ENCODE measurements at places on chromosomes 2 and 18.

DNA sequence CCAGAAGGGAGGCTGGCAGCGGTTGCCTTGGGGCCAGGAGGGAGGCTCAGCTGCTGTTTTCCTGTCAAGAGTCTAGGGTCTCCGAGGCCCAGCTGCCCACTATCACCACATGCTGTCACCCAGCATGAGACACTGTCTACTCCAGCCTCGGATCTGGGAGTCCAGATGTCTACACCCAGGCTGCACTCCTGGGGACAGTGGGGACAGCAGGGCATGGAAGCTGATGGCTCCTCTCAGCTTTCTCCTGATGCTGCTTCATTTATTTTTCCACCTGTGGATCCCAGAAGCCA is 134.0 kb downstream of the PTGR3 start:
- no peak for DNase-seq

DNA sequence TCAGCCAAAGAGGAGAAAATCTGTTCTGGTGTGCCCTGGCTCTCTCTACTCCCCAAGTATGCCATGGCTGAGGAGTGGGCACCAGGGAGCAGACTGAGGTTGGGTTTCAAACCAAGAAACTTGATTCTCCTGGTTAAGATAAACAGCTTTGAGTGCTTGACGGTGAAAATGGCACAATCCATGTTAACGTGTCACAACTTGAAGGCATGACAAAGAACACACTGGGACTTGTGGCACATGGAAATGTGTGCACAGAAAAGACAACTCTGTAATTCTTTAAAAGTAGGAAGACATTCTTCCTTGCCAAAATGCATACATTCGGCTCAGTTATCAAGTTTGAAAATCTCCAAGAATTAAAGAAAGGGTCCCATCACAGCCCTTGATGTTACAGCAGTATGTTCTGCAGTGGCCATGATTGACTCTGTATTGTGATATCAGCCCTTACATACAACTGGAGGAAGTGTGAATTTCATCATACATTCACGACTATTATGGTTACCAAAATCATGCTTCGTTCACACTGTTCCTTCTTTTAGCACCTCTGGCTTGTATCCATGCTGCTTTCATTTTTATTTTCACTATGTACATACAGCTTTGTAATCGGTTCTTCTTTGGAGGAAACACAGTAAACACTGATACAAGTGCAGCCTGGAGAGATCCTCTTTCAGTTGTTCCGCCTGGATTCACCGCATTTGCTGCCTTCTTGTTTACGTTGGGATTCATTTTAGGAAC is 15.6 kb upstream of the ACTG2 start:
- no peak for DNase-seq

DNA sequence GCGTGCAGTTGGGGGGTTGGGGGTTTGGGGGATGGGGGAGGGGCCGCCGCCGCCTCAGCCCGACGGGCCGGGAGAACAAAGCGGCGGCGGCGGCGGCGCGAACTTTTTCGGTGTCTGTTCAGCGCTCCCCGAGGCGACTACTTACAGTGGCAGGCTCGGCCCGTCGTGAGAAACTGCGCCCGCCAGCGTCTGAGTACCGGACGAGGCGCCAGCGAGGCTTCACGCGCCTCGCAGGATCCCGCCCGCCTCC is 172 bp downstream of the PRKD3 start:
- DNase-seq, result peak; percentile 83

DNA sequence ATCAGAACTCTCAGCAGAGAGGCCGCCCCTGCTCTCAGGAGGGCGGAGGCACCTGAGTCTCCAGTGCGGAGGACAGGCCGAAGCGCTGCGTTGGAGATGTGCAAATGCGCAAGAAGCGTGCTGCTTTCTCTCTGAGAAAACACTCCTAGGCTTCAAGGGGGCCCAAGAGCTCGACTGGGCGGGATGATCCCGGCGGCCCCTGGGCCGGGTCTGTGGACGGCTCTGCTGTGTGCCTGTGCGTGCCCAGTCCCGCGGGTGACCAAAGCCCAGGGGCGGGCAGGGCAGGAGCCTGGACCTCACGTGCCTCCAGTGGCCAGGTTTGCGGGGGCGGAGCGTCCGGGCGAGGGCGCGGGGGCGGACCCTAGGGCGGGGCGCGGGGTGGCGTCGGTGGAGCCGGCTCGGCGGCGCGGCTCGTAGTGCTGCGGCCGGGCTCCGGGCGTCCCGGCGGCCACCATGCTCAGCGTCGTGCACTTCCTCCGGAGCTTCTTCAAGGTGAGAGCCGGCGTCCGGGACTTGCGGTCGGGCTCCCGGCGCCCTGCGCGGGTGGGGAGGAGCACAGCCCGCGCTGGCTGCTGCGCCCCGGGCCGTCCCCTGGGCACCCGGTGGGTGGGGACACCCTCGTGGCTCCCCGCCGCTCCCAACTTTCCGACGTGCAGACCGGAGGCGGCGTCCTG is at the start of gene ARHGEF4:
Gene ARHGEF4, plus strand, starts transcription at position 414 of the 674 bp plus-strand sequence. Its CDS starts 40 bp downstream, at position 454.
- DNase-seq, result no peak

GRCh38 chr18:228586-228985 is 39.3 kb downstream of the THOC1 start:
- DNase-seq, result no peak

GRCh38 chr2:11574176-11575046 is 40.6 kb downstream of the GREB1 start:
- no peak for DNase-seq

DNA sequence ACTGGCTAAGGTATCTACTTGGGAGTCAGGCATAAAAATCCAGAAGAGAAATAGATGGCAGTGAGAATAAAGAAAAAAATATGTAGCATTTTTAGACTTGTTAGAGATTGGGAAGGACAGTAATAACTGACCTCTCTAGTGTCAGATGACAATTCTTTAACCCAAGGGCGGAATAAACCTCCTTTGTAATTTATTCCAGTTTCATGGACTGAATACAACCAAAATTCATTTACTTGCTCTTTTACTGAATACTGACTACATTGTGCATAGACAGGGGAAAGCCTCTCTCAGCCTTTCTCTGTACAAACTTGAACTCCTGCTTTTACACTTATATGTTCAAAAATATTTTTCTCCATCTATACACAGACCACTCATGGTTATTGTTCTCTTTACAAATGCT is 475.3 kb upstream of the RAB12 start:
- DNase-seq, result no peak

DNA sequence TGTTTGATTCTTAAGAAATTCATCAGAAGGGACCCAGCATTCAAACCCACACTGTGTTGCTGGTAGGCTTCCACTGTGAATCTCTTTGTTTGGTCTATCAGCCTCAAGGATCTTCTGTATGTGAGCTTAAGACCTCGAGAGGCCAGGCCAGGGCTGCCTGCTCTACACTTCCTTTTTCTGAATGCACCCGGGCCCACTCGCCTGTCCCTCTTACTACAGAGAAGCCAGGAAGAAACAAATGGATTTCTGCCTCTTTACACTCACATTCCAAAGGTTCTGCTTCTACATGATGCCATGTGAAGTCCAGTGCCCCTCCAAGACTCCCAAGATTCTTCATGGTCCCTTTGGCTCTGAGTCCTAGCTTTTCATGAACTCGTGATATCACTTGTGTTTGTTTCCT is 25.4 kb upstream of the MRPL19 start:
- DNase-seq, result no peak

DNA sequence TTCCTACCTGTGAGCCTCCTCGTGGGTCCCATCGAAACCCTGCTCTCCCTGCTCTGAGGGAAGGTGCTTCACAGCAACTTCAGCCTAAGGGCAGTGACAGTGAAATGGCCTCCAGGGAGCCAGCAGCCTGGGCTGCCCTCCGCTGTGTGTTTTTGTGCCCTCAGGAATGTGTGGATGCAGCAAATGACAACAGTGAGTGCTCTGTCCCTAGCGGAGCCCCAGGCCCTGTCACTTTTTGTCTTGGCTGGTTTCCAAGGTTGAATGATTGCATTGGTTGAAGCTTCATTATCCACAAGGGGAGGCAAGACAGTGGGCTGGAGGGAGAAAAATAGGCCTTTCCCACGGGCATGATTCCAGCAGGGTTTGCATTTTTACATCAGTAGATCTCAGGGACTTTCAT is 42.9 kb downstream of the STON1 start:
- DNase-seq, result no peak

- DNase-seq, result peak; percentile 83
Measured at GRCh38 chr2:230602562-230603230, 109.9 kb upstream of the CAB39 start.

DNA sequence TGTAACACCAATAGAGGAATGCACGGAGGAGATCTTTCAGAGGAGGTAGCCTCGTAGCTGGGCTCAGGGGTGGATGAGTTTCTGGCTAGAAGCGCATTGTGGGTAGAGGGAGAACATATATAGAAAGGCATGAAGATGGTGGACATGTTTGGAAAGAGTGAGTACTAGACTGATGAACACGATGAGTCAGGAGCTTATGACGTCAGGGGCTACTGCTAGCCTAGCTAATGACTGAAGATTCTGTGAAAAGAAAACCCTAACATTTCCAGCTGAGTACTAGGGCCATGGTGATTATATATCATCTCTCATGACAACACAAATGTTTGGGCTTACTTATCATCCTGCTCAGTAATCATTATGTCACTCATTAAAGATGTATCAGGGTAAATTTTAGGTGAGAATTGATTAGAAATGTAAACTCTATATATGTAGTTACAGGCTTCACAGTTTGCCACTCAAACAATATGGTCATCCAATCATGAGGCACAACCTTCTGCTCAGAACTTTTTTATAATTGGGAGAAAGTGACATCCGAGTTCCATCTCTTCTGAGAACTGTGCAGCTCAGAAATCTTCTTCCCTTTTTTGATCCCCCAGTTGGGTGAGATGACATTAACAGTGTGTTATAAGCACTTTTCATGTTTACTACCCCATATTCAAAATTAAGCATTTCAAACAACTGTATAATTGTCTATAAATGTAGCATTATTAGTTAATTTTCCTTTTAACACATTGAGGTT is 22.2 kb upstream of the IL1RN start:
- DNase-seq, result peak; percentile 25

DNA sequence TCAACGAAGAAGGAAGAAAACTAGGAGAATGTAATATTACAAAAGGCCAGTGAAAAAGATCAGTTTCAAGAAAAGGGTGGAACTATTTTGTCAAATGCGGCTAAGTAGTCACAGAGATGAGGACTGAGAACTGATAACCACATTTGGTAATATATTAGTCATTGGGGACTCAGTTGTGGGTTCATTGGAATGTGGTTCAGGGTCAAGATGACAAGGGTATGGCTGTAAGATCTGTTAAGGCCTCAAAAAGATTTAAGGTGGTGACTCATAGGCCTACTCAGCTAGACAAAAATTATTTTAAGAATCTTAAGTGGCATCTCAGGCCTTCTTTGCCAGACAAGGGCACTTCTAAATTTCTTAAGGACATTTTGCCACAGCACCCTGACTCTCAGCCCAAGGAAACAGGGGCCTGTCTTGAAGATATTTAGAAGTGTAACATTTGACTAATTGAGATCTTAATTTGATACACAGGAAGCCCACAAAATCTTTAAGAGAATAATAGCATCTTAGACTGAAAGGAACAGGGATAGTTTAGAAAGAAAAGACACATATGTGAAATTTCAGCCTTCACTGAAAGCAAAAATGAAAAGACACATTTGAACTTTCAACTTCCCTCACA is 81.3 kb downstream of the STRADB start:
- no peak for DNase-seq

DNA sequence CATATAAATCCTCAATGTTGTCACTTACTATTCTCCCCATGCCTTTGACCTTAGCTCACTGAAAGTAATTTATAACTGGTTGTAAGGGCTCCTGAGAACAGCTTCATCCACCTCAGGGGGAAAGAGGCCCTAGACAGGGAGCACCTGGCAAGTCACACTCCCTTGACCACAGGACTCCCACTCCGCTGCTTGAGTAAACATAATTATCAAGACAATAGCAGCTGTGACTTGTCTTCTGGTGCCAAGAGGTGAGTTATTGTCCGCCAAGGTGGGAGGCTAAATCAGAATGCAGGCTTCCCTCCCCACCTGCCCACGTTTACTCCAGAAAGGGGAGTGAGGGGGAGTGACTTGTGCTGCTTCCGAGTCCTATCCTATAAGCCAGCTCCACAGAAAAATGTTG is 230.6 kb upstream of the LRATD1 start:
- DNase-seq, result no peak

DNA sequence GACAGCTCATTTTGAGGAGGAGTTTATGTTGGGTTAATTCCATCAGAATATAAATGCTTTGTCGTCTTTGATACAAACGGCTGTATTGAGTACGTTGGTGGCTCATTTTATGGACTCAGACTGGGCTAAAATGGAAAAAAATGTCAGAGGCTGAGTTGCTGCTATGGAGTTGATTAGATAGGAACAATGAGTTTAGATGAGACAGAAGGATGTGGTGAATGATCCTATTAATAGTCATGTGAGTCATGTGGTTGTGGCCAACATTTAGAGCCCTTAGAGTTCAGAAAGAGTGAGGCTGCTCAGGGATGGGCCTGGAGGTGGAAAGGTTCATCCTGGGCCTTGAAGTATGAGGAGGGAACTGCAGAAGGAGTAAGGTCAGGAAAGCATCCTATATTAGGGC is 434.2 kb downstream of the MEIS1 start:
- no peak for DNase-seq

GRCh38 chr2:164103271-164103670 is 367.5 kb upstream of the FIGN start:
- no peak for DNase-seq

- DNase-seq, result peak; percentile 72
Measured at GRCh38 chr2:231714639-231715498, 6.5 kb downstream of the PTMA start.

- DNase-seq, result no peak
Measured at GRCh38 chr2:134574611-134575330, 144.0 kb downstream of the TMEM163 start.

GRCh38 chr2:121605820-121606733 is 43.2 kb downstream of the CLASP1 start:
- no peak for DNase-seq

DNA sequence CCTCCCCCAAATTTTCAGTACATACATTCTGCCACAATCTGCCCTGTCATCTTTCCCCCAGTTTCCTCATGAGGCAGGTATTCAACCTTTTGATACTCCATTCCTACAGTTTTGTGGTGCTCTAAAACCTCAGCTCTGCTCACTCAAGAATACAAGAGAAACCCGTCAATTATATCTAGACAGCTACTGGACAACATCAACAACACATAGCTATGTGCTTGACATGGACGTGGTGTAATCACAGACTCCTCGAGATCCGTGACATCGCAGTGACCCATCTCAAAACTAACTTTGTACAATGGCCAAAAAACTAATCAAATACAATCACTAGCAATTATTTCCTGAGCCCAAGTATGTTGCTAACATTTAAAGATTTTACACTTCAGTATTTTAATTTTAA is 23.6 kb downstream of the WDSUB1 start:
- no peak for DNase-seq

All from CD4-positive, alpha-beta T cell treated with Interleukin-15 for 1 hour (primary cell).